ENCODE measurements at places on chromosomes 5 and 9.

DNA sequence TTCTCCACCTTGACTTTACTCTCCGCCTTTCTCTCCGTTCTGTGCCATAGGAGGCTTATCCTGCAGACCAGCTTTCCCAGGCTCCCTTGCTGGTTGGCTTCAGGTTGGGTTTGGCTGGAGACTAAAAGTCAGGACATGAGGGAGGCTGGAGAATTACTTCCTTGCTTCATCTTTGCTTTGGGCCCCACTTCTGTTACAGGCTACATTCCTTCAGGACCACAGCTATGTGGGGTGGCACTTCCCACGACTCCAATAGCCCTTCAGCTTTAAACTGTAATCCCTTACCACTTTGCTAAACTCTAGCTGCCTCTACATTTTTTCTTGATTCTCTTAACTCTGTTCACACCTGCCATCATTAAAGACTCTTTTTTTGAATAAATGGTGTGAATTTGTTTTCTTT lies 186.7 kb upstream of the NR4A3 start:
- no peak for DNase-seq

GRCh38 chr5:179203248-179203647 lies 142.0 kb downstream of the ADAMTS2 start:
- no peak for DNase-seq

DNA sequence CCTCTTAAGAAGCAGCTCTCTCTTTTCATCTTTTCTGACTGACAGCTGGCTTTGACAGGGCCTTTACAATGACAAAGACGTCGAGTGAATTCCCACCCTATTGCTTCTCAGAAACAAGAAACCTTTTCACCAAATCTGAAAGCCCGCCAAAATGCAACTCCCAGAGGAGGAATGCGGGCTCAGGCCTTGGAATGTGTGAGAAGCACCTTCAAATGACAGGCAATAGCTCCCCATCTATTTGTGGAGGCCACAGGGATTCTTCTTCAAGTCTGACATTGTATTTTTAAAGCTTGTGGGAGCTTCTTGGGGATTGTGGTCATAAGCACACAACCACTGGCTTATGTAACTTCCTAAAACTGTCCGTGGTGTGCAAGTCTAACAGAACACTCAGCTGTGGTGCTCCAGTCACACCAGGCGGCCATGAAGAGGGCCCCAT lies 72.7 kb downstream of the DPYSL3 start:
- DNase-seq: no peak

DNA sequence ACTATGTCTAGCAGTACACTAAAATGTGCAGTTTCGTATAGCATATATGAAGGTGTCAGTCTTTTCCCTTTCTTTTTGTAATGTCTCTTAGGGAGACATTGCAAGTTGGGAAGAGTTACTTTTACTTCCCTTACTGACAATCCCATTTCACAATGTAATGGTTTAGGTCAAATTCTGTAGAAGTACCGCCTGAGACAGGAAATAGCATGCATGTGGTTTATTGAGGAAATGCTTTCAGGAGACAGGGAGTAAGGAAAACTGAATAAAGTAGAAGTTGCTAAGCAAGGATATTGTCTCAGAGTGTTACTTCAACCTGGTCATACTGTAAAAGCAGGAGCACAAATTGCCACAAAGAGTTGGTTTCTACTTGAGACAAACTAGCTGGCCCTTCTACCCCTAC lies 32.1 kb upstream of the MSANTD3 start:
- no peak for DNase-seq

- no peak for DNase-seq
Measured at GRCh38 chr5:1334831-1335539, 9.9 kb downstream of the CLPTM1L start.

- no peak for DNase-seq
Measured at GRCh38 chr5:90307782-90308181, 101.8 kb downstream of the CETN3 start.

GRCh38 chr9:113523421-113524141 lies 60.1 kb downstream of the RGS3 start:
- no peak for DNase-seq

GRCh38 chr5:12099296-12099695 lies 195.1 kb upstream of the CTNND2 start:
- no peak for DNase-seq

DNA sequence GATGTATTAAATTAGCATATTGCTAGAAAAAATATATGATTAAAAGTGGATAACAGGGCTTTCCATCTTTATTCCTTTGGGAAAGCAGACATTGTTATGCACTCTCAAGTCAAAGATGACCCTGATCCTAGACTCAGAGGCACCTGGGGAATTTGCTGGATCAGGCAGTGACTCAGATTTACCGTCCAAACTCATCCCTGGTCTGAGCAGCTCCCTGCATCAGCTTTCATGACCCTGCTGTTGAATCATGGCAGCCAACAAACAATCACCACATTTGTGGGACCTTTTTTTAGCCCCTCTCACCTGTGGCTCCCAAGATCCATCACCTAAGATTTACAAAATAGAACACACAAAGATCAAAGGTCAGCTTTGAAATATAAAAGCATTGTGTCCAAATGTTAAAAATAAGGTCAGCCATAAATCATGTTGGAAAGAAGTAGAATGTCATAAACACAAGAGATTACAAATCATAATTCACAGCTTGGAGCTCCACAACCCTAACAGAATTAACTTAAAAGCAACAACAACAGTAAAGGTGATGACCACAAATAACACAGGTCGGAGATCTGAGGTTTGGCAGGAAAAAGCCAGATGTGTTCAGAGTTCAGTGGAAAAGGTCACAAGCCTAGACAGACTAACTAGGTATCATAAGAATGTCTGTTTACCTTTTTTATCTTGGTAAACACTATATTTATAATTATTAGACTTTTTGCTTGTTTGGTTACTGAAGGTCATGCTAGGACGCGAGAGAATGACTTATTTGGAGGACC lies 55.5 kb downstream of the ZFAND5 start:
- DNase-seq: no peak

- DNase-seq: no peak
Measured at GRCh38 chr5:27130587-27130986, 92.2 kb upstream of the CDH9 start.

DNA sequence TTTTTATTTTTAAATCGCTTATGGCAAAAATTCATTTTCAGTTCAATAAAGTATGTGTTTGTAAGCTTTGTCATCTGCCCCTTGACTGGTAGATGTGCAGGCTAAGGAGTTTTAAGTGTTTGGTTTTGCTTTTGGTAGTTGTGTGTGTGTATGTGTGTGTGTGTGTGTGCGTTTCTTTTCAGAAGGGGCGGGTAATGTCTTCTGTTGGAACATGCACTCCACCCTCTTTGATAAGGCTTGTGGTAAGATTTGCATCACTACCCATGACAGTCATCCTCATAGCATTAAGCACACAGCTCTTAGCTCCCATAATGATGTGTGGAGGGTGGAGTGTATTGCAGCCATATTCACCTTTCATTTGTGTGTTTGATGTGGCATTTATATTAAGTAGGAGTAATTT lies 92.1 kb upstream of the FSD1L start:
- no peak for DNase-seq

DNA sequence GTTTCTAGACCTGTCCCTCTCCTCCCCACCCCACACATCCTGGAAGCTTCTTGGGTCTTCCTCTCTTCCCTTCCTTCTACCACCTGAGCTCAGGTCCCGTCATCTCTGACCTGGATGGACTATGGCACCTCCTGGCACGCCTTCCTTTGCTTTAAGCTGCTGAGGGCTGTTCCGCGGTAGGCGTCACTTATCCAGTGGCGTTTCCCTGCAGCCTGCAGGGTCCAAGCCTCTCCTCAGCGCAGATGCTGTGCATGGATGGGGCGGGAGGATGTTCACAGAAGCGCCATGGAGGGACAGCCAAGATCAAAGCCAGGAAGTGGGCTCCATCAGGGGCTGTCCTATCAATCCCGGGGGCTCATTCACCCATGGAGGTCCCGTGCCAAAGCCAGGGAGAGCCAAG lies 23.8 kb upstream of the CNOT6 start:
- DNase-seq: no peak

- DNase-seq: no peak
Measured at GRCh38 chr5:157708866-157709265, 22.4 kb upstream of the THG1L start.

DNA sequence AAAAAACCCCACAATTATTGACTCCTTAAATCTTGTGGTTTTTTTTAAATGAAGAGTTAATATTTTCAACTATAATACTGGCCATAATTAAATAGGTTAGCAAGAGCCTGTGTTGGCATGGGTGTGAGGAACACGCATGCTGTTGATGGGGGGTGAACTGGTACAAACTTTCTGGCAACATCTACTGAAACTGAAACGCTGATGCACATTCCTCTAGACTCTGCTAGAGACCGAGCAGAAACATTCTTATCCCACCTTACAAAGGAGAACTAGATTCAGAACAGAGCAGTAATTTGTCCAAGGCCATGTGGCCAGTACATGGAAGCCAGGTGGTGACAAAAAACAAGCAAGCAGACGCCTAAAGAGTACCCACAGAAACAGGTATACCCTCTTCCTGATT lies 2.4 kb downstream of the BICD2 start:
- no peak for DNase-seq

All from NCI-H345 (cell line).